ENCODE measurements at places on chromosomes 3 and 15. TPM values are rescaled to one million over a fixed set of nuclear protein-coding genes. Genes with fewer than 3 reads are reported as not detected.
A peak's percentile ranks its signal among the peaks of the same experiment; 100 is the strongest.

- no peaks in the 10 kb centered on the region for H3K36me3 ChIP-seq
- no peak overlapping the region for H3K27ac ChIP-seq
- no peaks in the 10 kb centered on the region for H3K27me3 ChIP-seq
- no peak for DNase-seq
These were observed 375.5 kb downstream of the NTRK3 start for GRCh38 chr15:87881026-87881425.

- H3K4me3 ChIP-seq = no peak overlapping the region
- no peaks in the 10 kb centered on the region for H3K4me1 ChIP-seq
- no peaks in the 10 kb centered on the region for H3K27me3 ChIP-seq
- no peaks in the 10 kb centered on the region for H3K36me3 ChIP-seq
- no peak overlapping the region for H3K27ac ChIP-seq
These were observed 215.2 kb downstream of the ZNF621 start for GRCh38 chr3:40739971-40740370.

MESP1 gene
- 6.6 TPM for total RNA-seq

DNA sequence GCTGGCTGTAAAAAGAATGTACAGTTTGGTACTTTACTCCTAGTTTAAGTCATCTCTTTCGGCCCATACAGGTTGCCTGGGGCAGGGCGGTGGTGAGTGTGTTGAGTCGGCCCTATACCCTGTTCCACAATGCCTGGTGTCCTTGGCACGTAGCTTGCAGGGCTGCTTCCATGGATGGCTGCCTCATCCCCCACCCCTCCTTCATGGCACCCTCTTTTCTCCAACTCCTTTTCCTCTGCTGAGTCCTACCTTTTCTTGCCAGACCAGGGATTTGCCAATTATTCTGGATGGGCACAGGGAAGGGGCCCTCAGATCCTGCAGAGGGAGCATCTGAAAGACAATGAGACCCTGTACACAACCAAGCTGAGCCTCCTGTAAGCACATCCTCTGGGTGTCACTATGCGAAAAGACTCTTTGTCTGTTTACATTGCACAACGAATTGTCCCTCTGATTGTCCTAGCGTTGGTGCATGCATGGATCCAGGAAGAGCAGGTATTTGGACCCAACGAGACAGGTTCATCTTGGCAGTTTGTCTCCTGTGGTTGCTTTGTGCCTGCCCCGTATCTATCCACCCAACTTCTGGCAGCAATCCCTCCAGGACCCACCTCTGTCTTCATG, 73.6 kb upstream of the CGNL1 start:
- H3K4me3 ChIP-seq = no peak overlapping the region
- H3K4me1 ChIP-seq = no peaks in the 10 kb centered on the region
- H3K36me3 ChIP-seq = no peaks in the 10 kb centered on the region
- H3K27me3 ChIP-seq = no peaks in the 10 kb centered on the region
- no peak for DNase-seq

ZNF148 gene
- 48.7 TPM for total RNA-seq

GRCh38 chr3:87088430-87088992, 97.6 kb upstream of the VGLL3 start:
- H3K4me3 ChIP-seq = peak overlapping the region; percentile 60
- H3K36me3 ChIP-seq = no peaks in the 10 kb centered on the region
- DNase-seq = no peak
- H3K4me1 ChIP-seq = no peaks in the 10 kb centered on the region

HTR3E gene
- total RNA-seq = not detected

Data from Peyer's patch (tissue), 4 donors.